Left renal pelvis (tissue), 4 donors: ENCODE measurements at places on chromosomes 3 and 15. TPM values are rescaled to one million over a fixed set of nuclear protein-coding genes. Genes with fewer than 3 reads are reported as not detected.

The CYP1A2 gene
- 0.14 TPM for polyA plus RNA-seq

The AHSG gene
- 1.9 TPM for polyA plus RNA-seq

The TMCO5A gene
- not detected for polyA plus RNA-seq

The FBXO40 gene
- not detected for polyA plus RNA-seq

The C2CD4B gene
- 0.75 TPM for polyA plus RNA-seq

The SNX33 gene
- 18.1 TPM for polyA plus RNA-seq

The TRPM1 gene
- polyA plus RNA-seq, result 0.45 TPM

The P3H2 gene
- polyA plus RNA-seq, result 106 TPM

The PLIN1 gene
- polyA plus RNA-seq, result 0.95 TPM

The INSYN1 gene
- polyA plus RNA-seq, result 27.3 TPM

DNA sequence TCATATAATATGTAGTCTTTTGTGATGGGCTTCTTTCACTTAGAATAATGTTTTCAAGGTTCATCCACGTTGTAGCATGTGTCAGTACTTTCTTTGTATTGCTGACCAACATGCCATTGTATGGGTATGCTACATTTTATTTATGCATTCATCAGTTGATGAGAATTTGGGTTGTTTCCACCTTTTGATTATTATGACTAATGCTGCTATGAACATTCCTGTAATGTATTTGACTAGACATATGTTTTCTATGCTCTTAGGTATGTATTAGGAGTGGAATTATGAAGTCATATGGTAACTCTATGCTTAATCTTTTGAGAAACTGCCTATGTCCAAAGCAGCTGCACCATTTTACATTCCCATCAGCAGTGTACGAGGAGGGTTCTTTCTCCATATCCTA is 3.2 kb upstream of the PODXL2 start:
- no peak for DNase-seq

DNA sequence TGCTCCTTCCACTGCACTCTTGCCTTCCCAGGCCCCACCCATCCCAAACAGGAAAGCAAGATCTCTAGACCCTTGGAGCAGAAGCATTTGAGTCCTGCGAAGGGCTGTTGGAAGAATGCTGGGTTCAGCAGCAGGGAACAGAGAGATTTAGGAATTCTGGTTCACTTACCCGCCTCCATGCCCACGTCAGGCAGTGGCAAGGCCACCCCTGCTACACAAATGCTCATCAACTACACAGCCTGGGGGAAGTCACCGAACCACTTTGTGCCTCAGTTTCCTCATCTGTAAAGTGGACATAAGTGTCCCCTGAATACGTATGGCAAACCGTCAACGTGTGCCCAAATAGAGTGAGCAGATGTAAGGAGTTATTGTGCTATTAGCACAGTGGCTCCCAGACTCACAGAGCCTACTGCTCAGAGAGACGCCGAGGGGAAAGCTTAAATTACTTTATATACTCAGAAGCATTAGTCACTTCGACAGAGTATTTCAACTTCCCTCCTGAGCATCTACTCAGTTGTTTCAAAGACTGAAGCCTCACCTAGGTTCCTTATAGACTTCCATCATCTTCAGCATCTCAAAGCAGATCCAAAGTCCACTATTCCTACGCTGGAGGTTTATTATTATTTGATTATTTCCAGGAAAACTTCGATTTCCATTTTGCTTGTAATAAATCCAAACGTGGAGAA is 905 bp downstream of the HOMER2 start:
- no peak for DNase-seq

DNA sequence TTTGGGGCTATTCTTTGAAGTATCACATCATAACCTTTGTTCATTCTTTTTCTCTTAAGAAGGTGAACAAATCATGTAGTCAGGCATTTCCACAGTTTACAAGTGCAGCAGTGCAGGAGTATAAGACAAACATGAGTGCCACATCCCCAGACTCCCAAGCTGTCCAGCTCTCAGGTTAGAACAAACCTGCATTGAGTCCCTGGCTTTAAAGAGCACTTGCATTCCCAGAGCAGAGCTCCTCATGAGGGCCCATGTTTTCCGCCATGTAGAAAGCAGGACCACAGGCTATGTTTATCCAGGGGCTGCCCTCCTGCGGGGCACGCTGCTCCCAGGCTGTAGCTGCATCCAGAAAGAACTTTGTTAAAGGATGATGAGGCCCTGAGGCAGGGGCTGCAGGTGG is 267.7 kb downstream of the TLE3 start:
- DNase-seq, result no peak

GRCh38 chr3:58577269-58577821 is at the start of gene FAM107A:
TSS of gene FAM107A (minus strand) at chr3:58577391. CDS start at chr3:58569860, 7,531 bp downstream.
- no peak for DNase-seq

- no peak for DNase-seq
These were observed 340.9 kb upstream of the NR2E3 start for GRCh38 chr15:71469413-71469812.

GRCh38 chr3:56990641-56991015 is 69.8 kb upstream of the SPATA12 start:
- DNase-seq, result no peak

DNA sequence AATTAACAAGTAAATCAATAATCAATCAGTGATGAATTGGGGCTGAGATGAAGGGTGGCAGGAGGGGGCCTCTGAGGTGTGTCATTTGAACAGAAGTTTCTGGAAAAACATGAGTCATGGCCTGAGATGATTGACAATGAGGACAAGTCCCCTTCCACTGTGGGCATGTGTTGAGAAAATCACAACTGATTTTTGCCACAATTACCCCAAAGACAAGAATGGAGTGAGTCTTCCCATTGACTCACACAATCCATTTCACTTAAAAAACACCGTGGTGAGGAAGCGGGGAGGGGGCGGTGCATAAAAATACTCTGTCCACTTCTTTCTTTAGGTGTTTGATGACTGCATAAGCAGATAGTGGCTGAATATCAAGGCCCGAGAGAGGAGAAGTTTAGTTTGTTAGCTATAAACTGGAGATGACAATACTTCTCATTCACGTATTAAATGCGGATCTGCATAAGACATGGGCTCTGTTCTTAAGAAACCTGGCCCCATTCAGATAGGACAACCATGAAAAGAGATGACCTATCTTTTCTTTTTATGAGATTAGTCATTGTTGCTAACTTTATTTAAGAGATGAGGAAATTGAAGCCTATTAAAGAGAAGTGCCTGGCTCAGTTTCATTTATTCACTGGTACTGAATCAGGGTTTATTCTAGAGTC is 34.7 kb downstream of the SHC4 start:
- no peak for DNase-seq

- no peak for DNase-seq
These were observed 82.7 kb downstream of the ROBO1 start for GRCh38 chr3:79685108-79685507.

DNA sequence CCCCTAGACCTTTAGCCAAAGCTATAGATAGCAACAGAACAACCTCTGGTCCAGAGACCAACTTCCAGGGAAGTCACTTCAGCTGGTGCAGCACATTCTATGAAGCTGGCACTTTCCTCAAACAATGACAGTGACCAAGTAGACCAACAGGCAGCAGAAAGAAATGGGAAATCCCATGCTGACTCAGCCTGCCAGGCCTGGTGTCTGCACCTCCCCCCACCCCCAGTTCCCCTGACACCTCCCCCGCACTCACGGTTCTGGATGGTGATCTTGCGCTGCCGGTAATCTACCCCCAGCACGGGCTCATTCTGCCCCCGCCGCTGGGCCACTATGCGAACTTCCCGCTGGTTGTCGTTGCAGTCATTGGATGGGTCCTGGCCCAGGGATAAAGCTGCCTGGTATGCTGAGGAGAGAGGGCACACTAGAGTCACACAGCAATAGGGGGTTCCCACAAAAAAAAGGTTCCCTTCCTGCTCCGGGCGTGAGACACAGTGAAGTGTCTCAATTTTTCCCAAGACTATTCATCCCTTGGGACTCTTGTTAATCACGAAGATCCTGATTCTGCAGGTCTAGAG is 17.0 kb downstream of the ILDR1 start:
- DNase-seq, result no peak

DNA sequence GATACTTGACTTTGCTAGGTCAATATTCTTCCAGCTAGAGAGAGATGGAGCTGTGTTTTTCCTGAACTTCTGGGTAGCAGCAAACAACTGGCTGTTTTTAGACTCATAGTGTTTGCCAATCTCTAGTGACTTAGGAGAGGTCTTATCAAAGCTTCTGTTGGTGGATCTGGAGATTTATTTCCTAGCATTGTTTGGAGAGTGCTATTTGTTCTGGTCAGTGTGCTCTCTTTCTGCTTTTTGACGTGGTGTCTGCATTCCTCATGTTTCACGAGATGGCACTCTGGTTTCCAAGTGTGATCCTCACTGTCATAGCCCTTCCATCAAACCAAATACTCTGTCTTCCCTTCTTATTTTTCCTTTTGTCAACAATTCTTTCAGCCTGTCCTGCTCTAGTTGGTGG is 88.6 kb upstream of the DAZL start:
- no peak for DNase-seq

DNA sequence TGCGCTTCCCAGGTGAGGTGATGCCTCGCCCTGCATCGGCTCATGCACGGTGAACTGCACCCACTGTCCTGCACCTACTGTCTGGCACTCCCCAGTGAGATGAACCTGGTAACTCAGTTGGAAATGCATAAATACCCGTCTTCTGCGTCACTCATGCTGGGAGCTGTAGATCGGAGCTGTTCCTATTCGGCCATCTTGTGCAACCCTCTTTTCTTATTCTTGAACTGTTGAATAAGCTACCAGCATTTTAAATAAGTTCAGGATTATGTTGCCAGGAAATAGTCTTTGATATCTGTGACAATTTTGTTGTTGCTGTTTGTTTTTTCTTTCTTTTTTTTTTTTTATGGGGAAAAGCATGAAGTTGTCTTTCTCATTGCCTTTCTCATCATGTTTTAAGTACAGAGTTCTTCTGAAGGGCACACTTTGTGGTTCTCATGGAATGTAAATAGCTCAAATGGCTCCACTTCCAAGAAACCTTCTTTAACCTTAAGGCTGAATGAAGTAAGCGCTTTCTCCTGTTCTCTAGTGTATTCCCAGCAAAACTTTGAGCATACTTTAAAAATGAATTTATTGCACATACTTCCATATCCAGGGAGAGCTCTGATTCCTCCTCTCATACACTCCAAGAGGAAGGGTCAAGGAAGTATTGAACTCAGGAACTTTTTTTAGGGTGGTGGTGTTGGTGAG is 468.0 kb upstream of the TBL1XR1 start:
- DNase-seq, result no peak

DNA sequence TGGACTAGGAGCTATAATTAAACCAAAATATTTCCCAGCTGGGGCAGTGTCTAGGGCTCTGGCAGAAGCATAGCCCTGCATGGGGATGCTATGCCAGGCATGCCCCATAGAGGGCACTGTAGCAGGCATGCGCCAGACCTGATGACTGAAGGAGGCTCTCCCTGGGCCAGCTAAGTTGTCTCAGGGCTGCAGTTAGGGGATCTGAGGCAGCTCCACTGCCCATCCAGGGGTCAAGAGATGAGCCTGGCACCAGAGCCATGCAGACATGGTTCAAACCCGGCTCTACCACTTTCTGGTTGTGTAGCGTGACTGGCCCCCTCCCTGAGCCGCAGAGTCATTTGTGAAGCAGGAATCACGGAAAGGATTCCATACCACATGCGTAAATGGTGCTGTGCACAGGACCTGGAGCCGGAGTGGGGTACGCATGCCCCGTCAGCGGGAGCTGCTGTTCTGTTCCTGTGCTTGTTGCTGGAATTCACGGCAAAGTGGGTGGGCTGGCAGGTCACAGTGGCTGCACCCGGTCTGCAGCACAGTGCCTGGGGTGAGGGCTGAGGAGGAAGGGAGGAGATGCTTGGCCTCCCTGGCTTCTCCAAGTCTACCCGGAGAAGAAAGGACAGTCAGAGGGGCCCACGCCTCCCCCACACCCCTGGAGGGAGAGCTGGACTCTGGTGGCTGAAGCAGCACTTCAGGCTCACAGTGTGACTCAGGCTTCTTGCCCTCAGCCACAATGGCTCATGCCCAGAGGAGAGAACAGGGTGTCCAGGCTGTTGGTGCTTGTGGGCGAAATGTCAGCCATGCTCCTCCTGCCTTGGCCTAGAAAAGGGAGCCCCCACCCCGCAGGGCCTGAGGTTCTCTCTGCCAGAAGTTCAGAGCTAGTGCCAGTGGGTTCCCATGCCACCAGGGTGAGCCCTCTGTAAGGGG is 43.1 kb downstream of the DNASE1L3 start:
- no peak for DNase-seq

DNA sequence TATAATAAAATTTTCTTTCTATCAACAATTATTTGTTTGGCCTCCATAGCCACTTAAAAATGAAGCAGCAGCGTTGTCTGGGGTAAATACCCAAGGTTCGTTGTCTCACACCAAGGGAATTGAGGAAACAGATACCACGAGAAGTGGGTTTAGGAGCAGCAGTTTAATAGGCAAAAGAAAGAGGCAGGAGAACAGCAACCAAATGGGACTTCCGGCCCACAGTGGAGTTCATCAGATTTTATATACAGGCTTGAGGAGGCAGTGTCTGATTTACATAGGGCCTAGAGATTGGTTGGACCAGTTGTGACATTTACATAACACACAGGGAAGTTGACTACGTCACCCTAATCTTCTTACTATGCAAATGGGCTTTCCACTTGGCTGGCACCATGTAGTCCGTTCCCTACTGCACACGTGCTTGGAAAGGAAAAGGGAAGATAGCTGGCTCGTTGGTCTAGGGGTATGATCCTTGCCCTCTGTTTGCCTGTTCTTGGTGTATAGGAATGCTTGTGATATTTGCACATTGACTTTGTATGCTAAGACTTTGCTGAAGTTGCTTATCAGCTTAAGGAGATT is 61.5 kb upstream of the SETMAR start:
- no peak for DNase-seq

GRCh38 chr3:107506458-107506857 is 16.3 kb upstream of the BBX start:
- DNase-seq, result no peak

GRCh38 chr15:44530653-44531052 is 6.3 kb upstream of the EIF3J start:
- no peak for DNase-seq

GRCh38 chr3:143089965-143090364 is 29.6 kb upstream of the CHST2 start:
- no peak for DNase-seq

DNA sequence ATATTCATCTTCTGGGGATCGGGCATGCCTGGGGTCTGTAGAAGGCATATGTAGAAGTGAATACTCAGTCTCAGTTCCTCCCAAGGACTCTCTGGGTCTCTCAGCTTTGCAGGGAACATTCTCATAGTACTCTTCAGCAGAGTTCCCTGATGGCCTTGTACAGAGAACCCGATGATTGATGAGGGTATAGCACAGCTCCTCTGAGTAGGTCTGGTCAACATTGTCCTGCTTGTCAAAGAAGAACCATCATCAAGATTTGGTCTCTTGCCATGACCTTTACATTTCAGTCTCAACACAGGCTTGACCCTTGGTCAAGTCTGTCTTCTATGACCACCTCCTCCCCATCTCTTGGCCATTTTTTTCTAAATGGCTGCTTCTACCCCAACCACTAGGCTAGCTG is 9.5 kb downstream of the GCSAM start:
- no peak for DNase-seq

- no peak for DNase-seq
These were observed 47.6 kb downstream of the PHLDB2 start for GRCh38 chr3:111906656-111907055.
